NCI-H1436 treated with DMSO at 0.1 percent for 48 hours (cell line): ENCODE measurements at places on chromosomes 16 and 17.

GRCh38 chr17:48985436-48986245, 11.5 kb upstream of the IGF2BP1 start:
- no peak for DNase-seq

- no peak for DNase-seq
Measured at GRCh38 chr16:88904676-88905365, 38.4 kb upstream of the PABPN1L start.

- DNase-seq = no peak
Measured at GRCh38 chr16:680625-680945, 375 bp downstream of the STUB1 start.

DNA sequence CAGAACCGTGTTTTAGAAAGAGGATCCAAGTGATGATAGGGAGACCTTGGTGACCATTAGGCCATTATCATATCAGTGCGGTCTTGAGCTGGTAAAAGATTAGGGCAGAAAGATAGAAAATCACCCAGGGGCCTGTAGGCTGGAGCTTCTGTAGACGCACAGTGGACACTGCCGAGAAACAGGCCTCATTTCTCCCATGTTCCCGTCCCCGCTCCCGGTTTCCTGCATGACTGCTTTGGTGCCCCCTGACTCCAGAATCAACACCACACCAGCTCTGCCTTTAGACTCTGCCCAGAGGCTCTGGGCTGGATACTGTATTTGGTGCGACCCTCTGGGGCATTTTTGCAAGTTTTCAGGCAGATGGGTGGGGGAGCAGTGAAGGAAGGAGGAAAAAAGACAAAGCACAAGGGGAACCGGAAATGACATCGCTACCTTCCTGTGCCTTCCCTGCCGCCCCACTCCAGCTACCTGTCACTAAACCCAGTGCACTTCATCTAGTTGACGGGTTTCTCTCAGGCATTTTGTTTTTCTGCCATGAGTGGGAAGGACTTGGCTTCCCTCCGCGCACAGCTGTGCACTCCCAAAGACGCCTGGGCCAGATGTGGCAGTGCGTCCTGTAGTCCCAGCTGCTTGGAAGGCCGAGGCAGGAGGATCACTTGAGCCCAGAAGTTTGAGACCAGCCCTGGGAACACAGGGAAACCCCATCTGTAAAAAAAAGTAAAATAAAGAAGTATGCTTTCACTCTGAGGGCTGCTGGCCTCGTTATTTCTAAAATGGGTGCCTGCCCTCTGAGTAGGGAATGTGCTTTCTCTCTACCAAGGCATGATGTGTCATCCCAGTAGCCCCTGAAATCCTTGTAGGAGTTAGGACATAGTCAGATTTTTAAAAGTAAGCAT, 214.1 kb downstream of the RPTOR start:
- DNase-seq = no peak

- DNase-seq = no peak
Measured at GRCh38 chr16:16778332-16778731, 399.4 kb downstream of the NPIPA7 start.

GRCh38 chr17:43475494-43476089, 8.2 kb upstream of the DHX8 start:
- DNase-seq = no peak

DNA sequence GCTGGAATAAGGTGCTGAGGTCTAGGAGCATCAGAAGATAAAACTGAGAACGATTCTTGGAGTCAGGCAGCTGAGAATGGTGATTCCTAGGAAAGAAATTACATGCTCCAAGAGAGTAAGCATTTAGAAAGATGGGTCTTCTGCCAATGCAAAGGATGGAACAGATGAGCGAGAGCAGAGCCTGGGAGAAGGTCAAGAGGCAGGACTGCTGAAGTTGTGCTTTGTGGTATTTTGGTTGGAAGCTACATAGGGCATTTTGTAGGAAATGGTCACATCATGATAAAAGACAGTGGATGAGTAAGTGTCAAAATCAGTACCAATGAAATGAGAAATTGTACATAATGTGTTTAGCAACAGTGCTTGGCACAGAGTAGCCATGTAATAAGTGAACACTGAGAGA, 1.4 kb upstream of the CRYM start:
- no peak for DNase-seq

GRCh38 chr16:89038811-89039735, 54.6 kb upstream of the ACSF3 start:
- DNase-seq = no peak

DNA sequence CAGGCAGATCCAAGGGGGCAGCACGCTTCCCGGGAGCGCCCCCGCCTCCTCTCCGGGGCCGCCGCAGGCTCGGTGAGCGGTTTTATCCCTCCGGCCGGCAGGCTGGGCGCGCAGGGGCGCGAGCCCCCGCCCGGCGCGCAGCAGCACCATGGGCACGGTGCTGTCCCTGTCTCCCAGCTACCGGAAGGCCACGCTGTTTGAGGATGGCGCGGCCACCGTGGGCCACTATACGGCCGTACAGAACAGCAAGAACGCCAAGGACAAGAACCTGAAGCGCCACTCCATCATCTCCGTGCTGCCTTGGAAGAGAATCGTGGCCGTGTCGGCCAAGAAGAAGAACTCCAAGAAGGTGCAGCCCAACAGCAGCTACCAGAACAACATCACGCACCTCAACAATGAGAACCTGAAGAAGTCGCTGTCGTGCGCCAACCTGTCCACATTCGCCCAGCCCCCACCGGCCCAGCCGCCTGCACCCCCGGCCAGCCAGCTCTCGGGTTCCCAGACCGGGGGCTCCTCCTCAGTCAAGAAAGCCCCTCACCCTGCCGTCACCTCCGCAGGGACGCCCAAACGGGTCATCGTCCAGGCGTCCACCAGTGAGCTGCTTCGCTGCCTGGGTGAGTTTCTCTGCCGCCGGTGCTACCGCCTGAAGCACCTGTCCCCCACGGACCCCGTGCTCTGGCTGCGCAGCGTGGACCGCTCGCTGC, 832 bp downstream of the CDK5R1 start:
- no peak for DNase-seq

- DNase-seq = no peak
Measured at GRCh38 chr17:82400830-82401229, 17.3 kb upstream of the HEXD start.

DNA sequence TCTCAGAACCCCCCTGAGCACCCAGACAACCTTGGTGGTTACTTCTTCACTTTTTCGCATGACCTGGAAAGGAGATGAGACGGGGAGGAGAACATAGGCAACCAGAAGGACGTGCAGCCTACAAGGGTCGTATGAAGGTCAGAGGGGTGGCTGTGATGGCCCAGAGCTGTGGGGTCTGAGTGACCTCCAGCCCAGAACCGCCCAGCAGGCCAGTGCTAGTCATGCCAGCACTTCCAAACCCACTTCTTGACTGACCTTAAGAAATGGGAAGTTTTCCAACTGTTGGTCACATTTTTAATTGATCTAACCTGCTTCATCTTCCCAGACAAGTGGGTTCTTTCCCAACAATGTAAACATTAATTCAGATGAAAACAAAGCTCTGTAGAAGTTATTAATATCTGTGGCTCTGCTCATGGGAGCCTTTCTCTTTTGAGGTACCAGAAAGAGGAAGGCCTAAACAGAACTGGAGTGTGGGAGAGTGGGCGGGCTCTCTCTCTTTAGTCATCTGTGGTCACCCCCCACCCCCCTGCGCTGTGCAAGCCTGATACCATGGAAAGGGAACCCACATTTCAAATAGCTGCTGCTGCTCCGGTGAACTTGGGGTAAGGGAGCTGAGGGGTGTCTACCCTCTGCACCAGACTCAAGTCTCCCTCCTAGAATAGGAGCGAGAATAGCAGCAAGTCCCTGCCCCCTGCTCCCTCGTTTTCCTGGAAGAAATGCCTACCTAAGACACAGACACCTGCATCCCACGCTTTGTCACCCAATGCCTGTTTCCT, 101.6 kb downstream of the RAB11FIP4 start:
- DNase-seq = no peak

DNA sequence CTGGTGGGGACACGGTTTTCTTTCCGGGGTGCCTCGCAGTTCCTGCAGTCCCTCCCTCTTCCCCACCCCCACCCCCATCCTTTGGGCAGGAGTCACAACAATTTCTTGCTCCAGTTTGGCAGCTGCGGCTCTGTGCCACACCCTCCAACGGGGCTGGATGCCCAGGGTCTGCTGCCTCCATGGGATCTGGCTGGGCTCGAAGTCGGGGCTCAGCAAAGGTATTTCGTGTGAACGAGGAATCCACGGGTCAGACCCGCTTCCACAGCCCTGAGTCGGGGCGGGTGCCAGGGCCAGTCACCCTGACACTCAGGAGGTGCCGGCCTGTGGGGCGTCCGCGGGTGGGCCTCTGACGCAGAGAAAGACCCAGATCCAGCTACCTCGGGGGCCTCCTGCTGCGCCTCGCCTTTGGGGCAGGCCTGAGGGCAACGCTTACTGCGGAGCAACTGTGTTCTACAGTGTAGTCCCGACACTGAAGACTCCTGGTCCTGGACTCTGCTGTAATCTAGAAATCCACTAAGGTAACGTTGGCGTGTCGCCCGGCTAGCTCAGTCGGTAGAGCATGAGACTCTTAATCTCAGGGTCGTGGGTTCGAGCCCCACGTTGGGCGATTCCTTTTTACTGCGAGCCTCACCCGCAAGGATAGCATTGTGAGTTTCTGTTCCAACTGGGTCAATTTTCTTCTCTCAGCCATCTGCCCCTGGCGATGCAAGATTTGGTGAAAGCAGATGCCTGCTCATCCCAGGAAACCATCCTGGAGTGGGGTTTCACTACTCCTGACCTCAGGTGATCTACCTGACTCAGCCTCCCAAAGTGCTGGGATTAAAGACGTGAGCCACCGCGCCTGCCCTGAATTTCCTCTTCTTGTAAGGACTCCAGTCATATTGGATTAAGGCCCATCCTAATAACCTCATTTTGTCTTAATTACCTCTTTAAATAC, 12.6 kb upstream of the OR1F1 start:
- no peak for DNase-seq

- DNase-seq = no peak
Measured at GRCh38 chr17:35212668-35213067, 18.5 kb upstream of the SLC35G3 start.

- DNase-seq = no peak
Measured at GRCh38 chr16:66130296-66130905, 236.1 kb upstream of the CDH5 start.

DNA sequence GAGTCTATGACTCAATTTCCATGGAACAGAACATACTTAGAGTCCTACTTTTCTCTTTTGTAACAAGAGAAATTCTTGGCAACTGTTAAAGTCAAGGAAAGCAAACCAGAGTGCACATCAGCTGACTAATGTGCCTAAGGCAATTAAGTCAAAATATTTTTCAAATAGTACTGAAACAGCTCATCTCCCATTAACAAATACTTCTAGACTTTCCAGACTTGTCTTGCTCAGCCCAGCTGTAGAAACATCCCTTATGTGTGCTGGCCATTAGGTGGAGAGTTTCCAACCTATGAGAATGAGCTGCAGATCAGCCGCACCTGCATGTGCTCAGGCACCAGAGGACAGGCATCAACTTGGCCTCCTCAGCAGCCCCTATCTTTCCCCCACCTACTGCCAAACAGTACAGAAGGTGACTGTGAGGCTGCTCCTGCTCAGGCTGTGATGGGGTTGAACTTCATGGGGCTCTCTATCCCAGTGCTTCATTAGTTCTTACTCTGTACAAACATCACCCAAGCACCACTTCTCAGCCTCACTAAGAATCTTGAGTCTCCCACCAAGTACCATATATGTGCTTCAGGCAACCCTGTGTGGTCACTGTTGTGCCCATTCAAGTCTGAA, 32.2 kb downstream of the TEX2 start:
- no peak for DNase-seq

DNA sequence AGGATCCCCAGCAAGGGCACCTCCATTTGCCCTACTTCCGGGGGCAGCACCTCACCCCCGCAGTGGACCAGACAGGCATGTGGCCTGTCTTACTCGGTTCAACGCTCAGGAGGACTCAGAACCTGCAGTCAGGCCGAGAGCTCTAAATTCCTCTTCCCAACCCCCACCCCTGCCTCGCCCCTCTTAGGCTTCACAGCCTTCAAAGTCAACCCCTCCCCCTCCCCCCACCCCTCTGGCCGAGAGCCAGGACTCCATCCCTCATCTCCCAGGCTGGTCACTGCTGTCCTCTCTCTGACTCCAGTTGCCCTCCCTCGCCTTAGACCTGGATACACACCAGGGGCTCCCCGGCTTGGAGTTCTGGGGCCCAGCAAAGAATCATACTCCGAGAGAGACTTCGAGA, 8.1 kb upstream of the HS3ST6 start:
- no peak for DNase-seq

- DNase-seq = no peak
Measured at GRCh38 chr17:66415366-66416206, 113.2 kb downstream of the PRKCA start.

GRCh38 chr17:29764748-29765147, 142.0 kb upstream of the CORO6 start:
- no peak for DNase-seq

- no peak for DNase-seq
Measured at GRCh38 chr16:80440667-80441066, 100.1 kb upstream of the DYNLRB2 start.

DNA sequence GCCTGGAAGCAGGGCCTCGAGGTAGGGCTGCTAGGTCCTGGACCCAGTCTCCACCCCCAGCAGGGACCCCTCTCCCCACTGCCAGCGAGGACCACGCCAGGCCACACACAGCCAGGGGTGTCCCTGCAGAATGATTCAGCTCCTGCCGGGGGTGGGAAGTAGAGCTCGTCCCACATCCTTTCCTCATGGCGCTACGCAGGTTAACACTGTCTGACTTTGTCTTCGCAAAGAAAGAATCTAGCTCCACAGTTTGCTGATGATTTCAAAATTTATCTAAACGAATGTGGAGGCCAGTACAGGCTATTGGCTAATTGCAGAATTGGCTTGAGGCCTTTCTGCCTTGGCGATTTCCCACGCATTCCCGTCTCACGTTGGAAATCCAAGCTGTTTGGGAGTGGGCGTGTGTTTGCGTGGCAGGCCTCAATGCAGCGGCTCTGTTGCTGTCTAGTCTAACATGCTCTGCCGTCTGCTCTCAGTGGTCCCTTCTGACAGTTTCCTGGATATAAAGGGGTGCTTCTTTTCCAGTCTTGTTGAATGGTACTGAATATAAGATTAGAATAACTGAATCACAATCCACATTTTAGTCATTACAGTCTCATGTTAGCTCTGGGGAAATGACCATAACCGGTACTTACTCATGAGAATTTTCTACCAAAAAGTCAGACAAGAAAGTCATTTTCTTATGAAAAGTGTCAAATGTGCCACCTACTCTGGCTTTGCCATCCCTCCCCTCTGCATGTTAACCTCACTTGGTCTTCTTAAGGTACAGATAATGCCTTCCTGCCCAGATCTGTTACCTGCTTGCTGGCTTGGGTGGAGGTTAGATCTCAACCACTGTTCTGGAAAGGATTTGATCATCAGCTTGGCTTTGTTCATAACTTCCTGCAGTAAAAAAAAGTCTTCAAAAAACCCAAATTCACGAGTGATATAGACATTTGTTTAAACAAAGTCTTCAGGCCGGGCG, 252.4 kb downstream of the NTN1 start:
- DNase-seq = no peak

GRCh38 chr16:4709481-4709880, 16.1 kb downstream of the NUDT16L1 start:
- no peak for DNase-seq
